ENCODE measurements at places on chromosomes 13 and 19.

- no peak for DNase-seq
Measured at GRCh38 chr19:7699003-7699402, 2.9 kb downstream of the FCER2 start.

GRCh38 chr19:28429356-28429755, 783.6 kb downstream of the UQCRFS1 start:
- DNase-seq, result no peak

- DNase-seq, result no peak
Measured at GRCh38 chr19:17751103-17751911, at the start of gene FCHO1. Gene FCHO1, plus strand, starts transcription at chr19:17751477. Its CDS starts 3,688 bp downstream, at chr19:17755165.

DNA sequence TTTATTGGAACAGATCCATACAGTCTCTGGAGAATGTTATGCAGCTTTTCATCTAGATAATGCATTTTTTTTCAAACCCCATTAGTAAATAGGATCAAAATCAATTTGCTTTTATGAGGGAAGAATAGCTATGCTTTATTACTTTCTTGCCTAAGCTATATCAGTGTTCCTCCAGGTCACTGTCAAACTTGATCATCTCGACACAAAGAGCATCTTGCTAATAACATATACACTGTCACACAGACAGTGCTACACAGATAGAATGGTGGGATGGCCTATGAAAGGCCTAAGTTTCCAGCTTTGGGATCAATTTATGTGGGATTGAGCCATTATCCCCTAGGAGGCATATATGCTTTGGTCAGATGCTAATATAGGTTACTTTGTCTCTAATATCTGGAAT, 862.9 kb upstream of the SPRY2 start:
- no peak for DNase-seq

DNA sequence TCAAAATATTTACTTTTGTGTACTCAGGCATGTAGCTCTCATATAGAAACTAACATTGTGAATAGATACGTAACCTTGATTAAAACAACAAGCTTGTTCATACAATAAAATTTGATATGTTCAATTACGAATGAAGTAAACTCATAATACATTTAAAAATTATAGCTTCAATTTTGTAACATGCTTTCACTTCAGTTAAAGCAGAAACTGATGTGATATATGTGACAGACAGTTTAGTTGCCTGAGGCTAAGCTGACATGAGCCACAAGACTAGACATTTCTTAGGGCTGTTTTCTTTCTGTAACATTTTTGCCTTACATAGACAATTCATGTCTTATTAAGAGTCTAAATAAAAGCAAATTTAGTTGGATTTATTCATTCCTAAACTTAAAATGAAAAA, 526.0 kb downstream of the PCDH9 start:
- DNase-seq, result no peak

GRCh38 chr13:31518645-31519044, 220.7 kb upstream of the RXFP2 start:
- no peak for DNase-seq

DNA sequence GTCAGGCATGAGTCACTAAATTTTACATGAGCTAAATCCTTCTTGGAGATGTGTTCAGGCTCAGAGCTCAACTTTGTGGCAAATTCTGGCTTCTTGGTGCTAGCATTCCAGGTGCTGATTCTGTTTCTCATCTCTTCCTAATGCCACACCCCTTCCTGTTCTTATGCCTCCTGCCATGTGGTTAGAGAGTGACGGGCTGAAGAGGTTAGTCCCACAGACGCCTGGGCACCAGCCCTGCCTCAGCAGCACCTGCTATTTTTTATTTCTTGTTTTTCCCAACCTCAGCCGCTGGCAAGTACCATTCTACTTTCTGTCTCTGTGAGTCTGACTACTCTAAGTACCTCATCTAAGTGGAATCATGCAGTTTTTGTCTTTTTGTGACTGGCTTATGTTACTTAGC, 329.5 kb downstream of the KCNRG start:
- DNase-seq, result no peak

DNA sequence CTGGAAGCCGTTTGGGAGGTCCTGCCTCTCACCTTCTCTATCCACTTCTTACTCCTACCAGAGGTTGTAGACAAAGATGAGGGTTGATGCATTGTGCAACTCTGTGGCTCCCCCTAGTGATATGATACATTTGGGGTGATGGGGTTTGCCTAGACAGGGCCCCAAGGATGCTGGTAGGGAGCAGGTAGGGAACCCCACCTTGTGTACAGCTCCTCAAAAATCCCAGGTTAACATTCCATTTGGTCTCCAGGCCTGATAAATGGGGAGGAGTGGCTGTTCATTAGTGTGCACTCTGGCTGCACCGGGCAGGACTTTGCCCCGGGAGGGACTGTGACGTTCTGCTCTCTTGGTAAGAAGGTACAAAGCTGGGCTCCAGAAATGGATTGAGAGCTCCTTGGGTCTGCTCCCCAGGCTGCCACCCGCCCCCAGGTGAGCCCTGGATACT, 19.2 kb downstream of the SIGLEC8 start:
- DNase-seq, result peak; percentile 9

DNA sequence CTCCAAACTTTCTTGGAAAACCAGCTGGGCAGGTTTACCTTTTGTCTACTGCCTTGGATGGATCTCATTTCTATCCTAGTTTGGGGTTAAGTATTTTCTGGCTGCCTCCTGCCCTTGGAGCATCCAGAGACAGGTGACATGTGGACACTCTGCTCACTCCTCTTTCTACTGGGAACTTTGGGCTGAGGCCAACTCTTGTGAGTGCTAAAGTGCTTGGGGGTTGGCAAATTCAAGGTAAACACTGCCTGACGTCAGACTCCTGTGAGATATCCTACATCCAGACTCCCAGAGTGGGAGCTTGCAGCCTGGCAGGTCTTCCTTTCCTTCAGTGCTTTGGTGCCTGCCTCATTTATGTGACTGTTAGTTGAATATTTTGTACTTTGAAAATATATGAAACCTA, 388.1 kb downstream of the KCNRG start:
- DNase-seq, result no peak

DNA sequence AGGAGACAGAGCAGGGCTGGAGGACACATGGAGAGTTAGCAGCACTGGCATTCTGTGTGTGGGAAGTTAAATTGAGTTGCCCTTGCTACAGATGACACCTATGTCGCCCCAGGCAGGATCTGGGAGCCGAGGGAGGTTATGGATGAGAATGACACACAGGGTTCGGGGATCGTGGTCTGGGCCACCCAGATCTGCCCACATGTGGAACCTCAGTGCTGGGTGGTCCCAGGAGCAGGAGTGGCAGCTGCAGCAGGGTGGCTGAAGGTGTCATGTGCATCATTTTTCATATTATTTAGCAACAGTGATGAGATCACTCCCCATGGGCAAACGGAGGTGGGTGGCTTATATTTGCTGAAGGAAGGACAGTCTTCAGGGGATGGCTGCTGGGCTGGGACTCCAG, 3.2 kb downstream of the IL17D start:
- no peak for DNase-seq

- DNase-seq, result peak; percentile 86
Measured at GRCh38 chr13:95603887-95604555, 40.5 kb downstream of the DZIP1 start.

DNA sequence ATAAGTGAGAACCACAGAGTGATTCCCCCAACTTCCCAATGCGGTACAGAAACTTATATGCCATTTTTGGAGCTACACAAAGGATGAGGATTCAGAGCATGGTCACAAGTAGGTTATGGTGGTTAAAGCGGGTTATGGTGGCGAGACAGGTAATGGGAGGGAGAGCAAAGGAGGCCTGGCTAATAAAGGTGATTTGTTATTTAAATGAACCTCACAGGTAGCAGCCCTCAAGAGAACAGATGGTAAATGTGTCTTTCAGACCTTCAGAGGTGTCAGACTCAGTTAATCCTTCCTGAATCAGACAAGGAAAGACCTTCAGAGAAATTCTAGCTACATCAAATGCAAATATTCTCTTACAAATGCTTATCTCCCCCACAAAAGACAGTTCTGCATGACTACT, 1971.4 kb downstream of the OLFM4 start:
- no peak for DNase-seq

- DNase-seq, result no peak
Measured at GRCh38 chr13:111610081-111610480, 289.6 kb downstream of the TEX29 start.

- DNase-seq, result peak; percentile 69
Measured at GRCh38 chr19:44677019-44677811, 5.9 kb downstream of the CEACAM19 start.

- peak; percentile 26 for DNase-seq
Measured at GRCh38 chr13:114142640-114143490, 10.4 kb upstream of the RASA3 start.

DNA sequence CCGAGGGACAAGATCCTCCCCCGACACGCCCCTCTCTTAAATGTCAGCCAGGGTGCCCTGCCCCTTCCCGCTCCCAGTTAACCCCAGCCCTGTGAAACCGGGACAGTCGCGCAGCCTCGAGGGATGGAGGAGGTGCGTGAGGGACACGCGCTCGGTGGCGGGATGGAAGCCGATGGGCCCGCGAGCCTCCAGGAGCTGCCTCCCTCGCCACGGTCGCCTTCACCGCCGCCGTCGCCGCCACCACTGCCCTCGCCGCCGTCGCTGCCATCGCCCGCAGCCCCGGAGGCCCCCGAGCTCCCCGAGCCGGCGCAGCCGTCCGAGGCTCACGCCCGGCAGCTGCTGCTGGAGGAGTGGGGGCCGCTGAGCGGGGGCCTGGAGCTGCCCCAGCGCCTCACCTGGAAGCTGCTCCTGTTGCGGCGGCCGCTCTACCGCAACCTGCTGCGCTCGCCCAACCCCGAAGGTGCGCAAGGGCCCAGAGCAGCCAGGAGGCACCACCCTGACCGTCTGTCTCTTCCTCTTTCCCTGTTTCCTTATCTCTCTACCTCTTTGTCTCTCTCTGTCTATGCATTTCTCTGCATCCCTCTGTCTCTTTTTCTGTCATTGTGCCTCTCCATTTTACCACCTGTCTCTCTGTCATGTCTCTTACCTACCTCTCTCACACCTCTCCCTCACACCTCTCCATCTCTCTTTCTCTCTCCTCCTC, at the start of gene NCCRP1:
TSS of gene NCCRP1 (plus strand) at position 105 of the 703 bp plus-strand sequence. CDS start at position 124, 19 bp downstream.
- DNase-seq, result no peak

DNA sequence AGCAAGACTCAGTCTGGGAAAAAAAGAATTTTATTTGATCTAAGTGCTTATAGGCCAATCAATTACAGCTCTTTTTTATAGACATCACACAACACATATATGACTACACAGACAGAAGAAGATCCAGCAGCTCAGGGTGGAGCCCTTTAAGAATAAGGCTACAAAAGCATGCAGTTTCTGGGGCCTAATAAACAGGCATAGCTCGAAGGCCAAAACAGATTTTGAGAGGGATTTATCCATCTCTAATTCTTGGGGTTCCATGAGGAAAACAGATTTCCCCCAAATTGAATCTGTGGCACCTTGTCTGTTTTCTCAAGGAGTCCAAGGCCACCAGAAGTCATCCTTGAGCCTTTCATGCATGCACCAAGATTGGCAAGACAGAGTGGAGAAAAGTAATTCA, 3.9 kb upstream of the ZNF550 start:
- DNase-seq, result no peak

GRCh38 chr13:111050539-111050879, 64.6 kb upstream of the ARHGEF7 start:
- DNase-seq, result no peak

DNA sequence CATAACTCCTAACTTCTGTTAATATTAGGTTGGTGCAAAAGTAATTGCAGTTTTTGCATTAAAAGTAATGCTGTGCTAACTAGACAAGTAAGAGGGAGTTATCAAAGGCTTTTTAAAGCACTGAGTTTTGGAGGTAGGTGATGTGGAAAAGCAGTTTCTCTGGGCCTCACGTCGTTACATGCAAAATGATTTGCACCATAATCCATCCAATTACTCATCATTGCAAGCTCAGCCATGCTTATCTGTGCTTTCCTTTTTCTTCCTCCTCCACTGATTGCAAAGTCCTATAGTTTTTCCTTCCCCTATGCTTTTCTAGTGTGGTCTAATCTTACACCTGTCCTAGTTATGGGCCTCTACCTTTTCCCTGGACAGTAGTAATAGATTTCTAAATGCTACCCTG, 35.4 kb upstream of the INTS6 start:
- DNase-seq, result peak; percentile 48
